ENCODE measurements at places on chromosomes 5 and 9.

DNA sequence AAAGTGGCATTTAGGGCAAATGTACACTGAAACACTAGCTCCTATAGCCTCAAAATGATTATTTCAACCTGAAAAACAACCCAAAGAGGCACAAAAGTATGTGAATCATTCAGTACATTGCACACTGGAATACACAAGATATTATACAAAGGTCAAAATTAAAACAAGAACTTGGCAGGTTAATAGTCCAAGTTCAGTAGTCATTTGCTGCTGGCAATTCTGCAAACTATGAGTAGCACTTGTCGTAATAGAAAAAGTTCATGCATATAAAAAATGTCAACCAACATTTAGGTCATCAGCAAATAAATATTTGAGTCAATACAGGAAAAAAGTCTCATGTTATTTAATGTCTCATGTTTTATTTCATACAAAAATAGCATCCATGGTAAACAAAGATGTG lies 98.7 kb downstream of the LPAR1 start:
- DNase-seq: no peak

GRCh38 chr5:1479581-1480188 lies 34.4 kb upstream of the SLC6A3 start:
- DNase-seq: peak; percentile 72

DNA sequence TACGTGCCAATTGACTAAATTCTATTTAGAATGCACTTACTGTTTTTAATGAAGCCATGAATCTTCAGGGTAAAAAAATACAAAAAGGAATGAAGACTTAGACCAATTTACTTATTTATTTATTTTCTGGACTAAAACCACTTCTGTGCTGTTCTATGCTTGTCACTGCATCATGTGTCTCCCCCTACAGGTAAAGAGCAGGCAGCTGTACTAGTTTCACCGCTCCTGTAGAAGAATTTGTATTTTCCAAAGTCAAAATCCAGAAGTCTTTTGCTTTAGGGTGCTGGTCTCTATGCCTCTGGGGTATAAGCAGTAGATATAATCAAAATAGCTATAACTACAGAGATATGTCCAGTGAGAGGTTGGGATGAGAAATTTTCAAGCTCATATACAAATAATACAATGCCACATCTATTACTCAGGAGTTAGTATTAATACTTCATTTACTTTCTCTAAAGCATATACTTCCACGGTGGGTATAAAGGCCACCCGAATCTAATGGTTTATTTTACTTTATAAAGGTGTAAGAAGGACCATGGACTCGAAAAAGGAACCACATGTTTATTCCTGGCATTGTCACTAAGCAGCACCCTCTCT lies 591.5 kb downstream of the RAB3C start:
- DNase-seq: no peak

DNA sequence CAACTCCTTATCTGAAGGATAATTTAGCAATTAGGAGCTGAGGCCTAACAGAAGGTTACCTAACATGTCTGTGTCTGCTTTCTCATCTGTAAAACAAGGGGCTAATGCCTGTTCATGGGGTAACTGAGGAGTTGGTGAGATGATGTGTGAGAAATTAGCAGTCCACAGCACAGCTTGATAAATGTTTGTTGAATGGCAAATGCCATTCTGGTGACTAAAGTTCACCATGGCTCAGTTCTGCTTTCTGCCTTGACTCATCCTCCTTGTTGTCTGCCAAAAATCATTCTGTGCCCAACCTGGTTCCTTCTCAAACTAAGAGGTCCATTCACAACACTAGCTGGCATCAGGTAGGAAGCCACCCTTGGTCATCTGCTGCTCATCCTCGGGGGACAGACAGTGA lies 552.0 kb upstream of the KLF4 start:
- no peak for DNase-seq

GRCh38 chr5:111582451-111582850 lies 70.1 kb upstream of the STARD4 start:
- no peak for DNase-seq

DNA sequence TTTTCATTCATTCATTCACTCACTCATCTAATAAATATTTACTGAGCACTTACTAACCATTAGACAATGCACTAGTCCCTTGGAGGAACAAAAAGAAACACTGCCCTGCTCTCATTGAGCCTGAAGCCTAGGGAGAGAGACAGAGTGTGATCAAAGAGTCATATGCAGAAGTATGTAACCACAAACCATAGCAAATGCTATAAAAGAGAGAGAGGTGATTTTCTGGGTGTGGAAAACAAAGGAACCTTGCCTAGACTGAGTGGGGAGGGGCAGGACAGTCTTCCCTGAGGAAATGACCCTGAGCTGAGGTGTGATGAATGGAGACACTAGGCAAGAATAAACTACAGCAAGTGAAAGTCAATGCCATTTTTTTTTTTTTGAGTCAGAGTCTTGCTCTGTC lies 10.8 kb upstream of the ADRA1B start:
- DNase-seq: no peak

- DNase-seq: no peak
Measured at GRCh38 chr5:63564789-63565188, 397.5 kb downstream of the HTR1A start.

GRCh38 chr5:2442496-2443354 lies 308.8 kb downstream of the IRX2 start:
- DNase-seq: no peak

GRCh38 chr9:102237094-102237493 lies 498.6 kb upstream of the GRIN3A start:
- DNase-seq: no peak

DNA sequence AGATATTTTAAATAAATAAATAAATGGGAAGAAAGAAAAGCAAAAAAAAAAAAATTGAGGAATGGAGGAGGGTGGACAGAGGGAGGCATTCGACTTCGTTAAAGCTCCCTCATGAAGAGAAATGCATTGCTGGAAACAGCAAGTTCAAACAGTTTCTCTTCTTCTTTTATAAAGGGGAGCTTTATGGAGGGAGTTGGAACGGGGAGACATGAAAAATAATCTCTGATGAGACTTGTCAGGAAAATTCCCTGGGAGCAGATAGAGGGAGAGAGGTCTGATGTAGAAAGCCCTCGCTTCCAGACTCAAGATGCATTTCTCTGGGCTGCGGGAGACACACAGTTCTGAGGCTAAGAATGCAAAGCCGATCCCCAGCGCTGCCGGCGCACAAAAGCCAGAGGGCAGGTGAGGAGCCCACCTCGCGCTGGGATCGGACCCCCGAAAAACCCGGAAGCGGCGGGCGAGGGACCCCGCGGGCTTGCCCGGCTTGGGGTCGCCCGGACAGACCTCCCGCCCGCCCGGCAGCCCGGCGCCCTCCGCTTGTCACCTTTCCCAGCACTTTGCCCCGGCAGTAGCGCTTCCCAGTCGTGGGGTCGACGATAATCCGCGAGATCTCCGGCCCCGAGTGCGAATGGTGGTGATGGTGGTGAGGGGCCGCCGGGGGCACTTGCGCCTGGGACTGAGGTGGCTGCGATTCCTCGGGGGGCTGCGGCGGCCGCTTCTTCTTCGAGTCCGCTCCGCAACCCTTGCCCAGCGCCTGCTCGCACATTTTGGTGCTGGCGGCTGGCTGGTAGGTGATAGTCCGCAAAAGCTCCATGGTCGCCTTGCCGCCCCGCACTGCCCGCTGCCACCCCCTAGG lies 512 bp downstream of the PLK2 start:
- no peak for DNase-seq

GRCh38 chr5:34563269-34563668 lies 92.9 kb upstream of the RAI14 start:
- no peak for DNase-seq

GRCh38 chr5:36882250-36882649 lies 5.7 kb downstream of the NIPBL start:
- DNase-seq: no peak
